ENCODE measurements at places on chromosomes 5 and 9. TPM values are rescaled to one million over a fixed set of nuclear protein-coding genes. Genes with fewer than 3 reads are reported as not detected.

DNA sequence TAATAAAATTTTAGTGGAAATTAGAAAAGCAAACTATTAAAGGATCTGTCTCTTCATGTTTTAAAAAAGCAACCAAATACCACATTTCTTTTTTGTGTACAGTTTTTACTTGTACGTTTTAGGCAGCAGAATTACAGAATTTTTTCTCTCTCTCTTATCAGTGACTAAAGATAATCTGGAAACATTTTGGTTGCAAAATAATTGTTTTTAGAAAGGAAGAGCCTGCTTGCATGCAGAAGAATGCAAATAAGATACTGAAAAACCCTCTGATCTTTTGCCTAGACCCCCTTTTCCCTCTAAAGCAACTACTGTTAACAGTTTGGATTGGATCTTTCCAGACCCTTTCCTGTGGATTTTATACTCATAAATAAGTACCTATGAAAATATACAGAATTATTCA is 75.9 kb upstream of the SGCD start:
- no peak for DNase-seq

DNA sequence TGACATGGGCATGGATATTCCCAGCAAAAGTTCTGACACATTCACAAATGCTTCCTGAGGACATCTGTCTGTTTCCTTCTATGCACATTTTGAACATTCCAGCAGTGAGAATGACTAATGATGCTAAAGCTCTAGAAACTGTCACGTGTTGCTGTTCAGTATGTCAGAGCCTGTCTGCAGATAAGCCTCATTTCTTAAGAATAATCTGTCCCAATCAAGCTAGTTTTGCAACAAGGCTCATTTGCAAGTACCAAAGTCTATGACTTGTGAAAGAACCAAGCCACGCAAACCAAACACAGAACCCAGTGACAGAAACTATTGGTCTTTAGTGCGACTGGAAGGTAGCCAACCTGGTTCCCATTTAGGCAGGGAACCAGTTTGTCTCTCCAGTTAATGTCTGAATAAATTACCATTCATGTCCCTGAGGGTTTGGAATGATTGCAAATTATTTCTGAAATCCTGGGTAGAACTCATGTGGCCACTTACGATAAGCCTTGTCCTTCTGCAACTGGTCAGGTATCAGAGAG is 178.5 kb downstream of the C9orf152 start:
- peak; percentile 96 for DNase-seq

DNA sequence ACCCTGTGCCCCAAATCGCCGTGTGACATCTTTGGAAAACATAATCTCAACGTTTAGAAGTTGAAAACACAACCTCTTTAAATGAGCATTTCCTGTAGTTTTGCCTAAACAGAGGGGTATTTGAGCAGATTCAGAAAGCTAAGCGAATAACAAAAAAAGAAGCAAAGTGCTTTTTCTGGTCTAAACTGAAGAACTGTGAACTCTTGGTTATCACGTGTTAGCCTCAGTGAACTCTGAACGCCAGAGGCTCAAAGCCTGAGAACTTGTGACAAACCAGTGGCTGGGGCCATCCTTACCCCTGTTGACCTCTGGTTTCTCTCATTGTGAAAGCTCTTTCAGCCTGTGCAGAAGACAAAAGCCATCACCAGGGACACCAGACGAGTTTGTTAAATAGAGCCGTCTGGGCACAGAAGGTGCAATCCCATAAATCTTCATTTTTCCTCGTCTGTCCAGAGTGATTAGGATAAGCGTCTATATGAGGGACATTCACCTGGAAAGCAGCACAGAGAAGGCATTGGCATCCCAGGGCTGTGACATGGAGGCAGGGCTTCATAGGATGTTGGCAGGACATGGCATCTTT is 61.4 kb upstream of the ICE1 start:
- no peak for DNase-seq

PDE8B gene
- under 0.01 TPM for total RNA-seq

THBS4 gene
- total RNA-seq, result 0.20 TPM
